Foreskin fibroblast (primary cell): ENCODE measurements at places on chromosomes 6 and 20.
A peak's percentile ranks its signal among the peaks of the same experiment; 100 is the strongest.

GRCh38 chr6:72824833-72825232 is 203.0 kb downstream of the KCNQ5 start:
- peak; percentile 15 for DNase-seq

- DNase-seq = peak; percentile 15
These were observed 474 bp downstream of the TSBP1 start for GRCh38 chr6:32371229-32371628.

- DNase-seq = no peak
These were observed 2.7 kb downstream of the KCNK16 start for GRCh38 chr6:39319621-39320362.

DNA sequence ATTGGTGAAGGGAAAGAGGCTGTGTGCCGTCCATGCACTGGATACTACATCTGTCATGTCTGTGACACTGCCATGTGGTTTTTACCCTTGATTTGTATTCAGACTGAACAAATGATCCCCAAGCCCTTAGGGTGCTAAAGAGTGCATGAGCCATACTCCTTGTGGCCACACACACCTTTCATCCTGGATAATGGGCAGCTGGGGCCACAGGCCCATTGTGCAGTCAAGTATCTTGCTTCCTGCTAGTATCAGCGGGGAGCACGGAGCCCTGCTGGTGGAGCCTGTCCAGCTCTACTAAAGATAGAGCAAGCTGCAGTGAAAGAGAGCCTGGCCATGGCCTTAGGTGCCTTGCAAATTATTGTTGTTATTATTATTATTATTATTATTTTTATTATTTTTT is 75.1 kb downstream of the SLX4IP start:
- DNase-seq = no peak

GRCh38 chr6:20644667-20645370 is 110.6 kb downstream of the CDKAL1 start:
- peak; percentile 49 for DNase-seq

- no peak for DNase-seq
These were observed 46.6 kb downstream of the MOXD1 start for GRCh38 chr6:132354517-132355167.

GRCh38 chr6:6152060-6152459 is 145.3 kb upstream of the NRN1 start:
- DNase-seq = no peak

DNA sequence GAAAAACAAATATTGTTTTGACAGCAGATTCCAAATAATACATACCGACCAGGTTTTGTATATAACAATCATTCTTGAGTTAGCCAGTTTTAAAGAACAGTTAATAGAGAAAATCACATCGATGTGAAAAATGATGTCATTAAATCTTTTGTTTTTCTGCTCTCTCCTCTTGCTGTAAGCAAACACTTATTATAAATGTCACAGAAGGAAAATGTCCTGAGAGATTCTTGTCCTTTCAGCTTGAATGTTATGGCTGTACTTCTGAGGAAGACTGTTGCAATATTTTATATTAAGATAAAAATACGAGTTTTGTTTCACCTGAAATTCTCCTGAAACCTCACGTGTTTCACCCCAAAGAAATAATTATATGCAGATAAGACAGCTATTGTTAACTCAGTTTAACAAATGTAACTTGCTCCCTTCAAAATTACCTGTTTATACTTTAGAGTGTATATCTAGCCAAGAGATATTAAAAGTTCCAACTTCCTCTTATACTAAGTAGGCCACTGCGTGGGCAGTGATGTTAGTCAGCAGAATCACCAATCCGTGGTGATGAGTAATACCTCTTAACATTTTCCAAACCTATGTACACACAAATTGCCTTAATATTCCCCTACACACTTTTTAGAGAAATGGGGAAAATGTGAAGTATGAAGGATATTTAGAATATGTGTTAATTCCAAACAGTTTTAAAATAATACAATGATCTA is 1111.4 kb upstream of the CITED2 start:
- DNase-seq = peak; percentile 92

DNA sequence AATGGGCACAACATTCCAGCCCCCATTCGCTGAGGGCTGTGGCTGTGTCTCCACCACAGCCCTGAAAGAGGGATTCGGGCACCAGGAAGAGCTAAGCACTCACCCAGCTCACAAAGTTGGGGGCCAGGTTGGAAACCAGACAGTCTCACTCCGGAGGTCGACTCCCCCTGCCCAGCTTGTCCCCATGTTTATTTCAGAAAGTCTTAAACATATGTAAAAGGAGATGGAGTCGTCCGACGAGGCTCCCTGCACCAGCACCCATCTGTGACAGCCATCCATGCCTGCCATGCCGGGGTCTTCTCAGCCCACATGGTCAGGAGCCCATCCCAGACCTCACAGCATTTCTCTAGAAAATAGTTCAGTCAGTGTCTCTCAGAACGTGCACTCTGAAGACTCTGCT is 63.6 kb upstream of the STX16 start:
- no peak for DNase-seq

DNA sequence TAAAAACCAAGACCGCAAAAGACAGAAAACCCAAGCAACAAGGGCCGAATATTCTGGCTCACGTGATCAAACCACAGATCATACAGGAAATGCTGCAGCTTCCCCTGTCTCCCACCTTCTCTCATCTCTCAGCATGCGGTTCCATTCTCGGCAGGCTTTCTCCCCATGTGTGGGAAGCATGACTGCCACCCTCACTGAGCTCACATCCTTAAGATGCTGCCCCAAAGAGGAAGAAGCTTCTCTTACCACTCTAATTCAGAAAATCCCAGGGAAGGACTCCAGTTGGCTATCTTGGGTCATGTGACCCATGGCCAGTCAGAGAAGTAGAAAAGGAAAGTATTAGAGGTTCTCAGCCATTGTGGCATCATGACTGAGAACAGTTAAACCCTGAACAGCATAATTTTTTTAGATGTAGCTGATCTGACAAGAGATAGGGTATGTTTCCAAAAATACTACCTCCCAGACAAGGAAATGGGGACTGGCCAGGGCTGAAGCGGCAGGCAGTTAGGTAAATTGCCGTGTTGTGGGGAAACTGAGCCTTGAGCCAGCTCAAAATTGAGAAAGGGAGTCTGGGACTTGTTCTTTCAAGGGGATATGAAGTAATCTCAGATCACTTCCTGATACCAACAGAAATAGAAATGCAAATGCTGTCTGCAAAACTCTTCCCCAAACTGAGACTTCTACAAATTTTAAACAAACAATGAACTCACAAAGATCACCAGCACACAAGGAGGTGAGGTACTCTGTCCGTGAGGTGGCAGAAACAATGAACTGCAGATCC is 37.1 kb upstream of the GRM4 start:
- DNase-seq = no peak

- DNase-seq = peak; percentile 65
These were observed 13.6 kb downstream of the IP6K3 start for GRCh38 chr6:33732817-33733708.

DNA sequence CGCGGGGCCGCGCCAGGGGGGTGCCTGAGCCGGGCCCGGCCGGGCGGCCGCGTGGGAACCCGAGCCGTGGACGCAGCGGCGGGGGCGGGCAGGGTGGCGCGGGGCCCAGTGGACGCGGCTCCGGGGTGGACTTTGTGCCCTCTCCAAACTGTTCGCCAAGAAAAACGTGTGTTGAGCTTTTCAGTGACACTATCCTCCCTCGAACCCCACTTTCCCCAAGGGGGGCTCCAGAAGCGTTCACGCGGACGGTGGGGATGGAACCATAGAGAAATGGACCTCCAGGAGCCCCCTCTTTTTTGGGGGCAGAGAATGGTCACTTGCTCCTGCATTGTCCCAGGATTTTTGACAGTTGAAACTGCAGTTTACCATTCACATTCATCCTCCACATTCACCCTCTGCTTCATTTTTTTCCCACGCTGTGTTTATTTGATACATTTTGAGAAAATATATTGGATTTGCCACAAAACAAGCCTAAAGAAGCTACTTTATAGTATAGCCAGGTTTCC is 2.9 kb upstream of the HIVEP1 start:
- peak; percentile 15 for DNase-seq

DNA sequence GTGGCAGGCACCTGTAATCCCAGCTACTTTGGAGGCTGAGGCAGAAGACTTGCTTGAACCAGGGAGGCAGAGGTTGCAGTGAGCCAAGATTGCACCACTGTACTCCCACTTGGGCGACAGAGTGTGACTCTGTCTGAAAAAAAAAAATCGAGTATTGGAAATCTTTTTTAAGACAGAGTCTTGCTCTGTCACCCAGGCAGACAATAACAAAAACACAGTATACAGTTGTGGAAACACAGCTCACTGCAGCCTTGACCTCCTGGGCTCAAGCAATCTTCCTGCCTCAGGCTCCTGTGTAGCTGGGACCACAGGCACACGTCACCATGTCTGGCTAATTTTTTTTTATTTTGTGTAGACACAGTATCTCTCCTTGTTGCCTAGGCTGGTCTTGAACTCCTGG is 15.0 kb downstream of the NANP start:
- no peak for DNase-seq

DNA sequence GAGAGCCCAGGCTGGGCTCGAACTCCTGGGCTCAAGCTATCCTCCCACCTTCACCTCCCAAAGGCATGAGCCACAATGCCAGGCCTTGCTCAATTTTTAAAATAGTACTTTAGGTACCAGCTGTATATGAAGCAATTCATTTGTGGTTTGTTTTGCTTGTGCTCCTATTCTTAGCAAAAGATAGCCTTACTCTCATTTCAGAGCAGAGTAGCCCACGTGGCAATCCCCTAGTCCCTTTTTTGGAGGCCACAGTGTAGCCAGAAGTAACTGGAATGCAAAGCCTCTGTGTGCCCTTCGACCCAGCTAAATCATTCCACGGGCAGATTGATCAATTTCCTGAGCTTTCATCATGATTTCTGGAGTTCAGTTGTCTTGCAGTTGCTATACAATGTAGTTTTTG is 372.2 kb downstream of the NRN1 start:
- DNase-seq = no peak

- no peak for DNase-seq
These were observed 335.4 kb upstream of the SPTLC3 start for GRCh38 chr20:12673352-12673751.

DNA sequence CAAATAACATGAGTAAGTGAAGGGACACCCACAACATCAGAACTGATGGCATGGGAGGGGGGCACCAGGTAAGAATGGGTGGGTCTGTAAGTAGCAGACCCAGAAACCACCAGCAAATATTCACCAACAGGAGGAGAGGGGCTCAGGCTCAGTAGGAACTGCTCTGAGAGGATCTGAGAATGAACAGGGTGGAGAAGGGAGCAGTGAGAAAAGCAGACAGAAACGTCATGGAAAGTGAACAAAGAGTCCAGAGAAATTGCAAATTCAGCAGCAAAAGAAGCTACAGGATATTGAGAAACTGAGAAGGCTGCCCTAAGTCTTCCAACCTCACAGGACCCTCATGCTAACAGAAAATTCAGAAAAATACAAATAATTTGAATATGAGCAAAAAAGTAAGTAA is 121.3 kb downstream of the KIF16B start:
- DNase-seq = no peak

- no peak for DNase-seq
These were observed 854.2 kb downstream of the PHF3 start for GRCh38 chr6:64489763-64490162.

GRCh38 chr20:6959900-6960312 is 192.4 kb downstream of the BMP2 start:
- peak; percentile 3 for DNase-seq

GRCh38 chr20:15740046-15740775 is 833.0 kb downstream of the KIF16B start:
- DNase-seq = no peak

GRCh38 chr6:79062708-79063107 is 15.3 kb downstream of the PHIP start:
- DNase-seq = no peak

GRCh38 chr6:121959501-121959900 is 440.0 kb upstream of the HSF2 start:
- no peak for DNase-seq

DNA sequence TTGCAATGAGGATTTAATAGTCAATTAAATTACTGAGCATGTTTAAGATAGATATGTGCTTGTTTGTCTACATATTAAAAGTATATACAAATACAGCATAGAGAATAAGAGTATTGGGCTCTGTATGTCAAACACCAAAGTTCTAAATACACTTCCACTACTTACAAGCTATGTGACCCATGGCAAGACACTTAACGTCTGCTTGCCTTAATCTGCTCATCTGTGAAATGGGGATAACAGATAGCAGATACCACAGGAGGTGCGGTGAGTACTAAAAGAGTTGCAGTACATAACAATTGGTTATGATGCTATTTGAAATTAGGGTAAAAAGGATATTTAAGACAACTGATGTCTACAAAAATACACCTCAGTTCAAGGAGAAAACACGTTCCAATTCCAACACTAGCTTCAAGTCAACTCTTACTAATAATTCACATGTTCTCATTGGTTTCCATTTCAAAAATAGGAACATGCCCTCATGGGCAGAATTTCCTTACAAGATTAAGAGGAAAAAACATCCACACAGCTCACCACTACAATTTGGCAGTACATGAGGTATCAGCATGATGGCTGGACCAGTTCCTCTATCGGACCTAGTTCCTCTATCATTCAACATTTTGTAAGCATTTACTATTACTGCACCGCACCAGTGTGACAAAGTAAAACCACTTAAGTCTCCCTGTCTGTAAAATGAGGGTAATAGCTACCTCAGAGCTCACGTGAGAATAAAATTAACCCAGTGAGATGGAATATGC is 101.1 kb downstream of the SMLR1 start:
- DNase-seq = no peak

DNA sequence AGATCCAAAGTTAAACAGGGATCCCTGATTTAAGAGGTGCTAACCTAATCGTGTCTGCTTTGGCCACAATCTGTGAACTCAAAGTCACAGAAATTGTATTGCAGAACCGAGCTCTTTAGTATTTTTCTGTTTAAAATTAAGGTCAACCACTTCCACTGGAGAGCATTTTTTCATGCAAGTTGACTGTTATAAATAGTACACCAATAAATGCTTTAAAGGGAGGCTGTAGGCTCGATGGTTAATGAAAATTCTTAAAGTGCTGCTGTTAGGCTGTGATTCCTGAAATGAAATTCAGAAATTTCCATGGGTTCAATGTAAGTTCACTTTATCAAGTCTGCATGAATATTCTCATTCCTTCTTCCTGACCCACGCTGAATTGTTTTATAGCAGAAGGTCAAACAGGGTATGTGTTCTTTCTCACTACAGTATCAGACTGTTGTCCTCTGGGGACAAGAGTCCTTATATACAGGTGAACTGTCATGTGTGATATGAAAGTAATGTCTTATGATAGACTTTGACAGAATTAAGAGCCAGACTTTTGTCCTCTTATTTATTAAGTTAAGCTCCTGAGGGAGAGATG is 92.5 kb upstream of the HDGFL1 start:
- no peak for DNase-seq

GRCh38 chr6:26536571-26537159 is 1.5 kb upstream of the HMGN4 start:
- peak; percentile 72 for DNase-seq

- DNase-seq = no peak
These were observed 103.9 kb upstream of the AFDN start for GRCh38 chr6:167722634-167723309.

DNA sequence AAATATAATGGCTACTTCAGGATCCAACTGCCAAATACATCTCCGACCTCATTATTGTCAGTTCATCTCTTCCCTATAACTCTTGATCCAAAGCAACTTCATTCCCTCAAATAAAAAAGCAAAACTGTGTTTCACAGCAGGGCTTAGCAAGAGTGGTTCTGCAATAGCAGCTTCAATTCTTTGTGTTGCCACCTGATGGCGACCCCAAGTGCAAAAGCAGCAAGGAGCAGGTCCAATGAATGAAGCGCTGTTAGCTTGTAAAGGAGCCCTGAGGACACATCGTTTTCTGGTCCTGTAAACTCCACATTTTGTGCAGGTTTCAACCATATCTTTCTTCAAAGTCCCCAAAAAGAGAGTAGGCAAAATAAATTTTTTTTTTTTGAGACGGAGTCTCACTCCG is 19.6 kb downstream of the RTN4IP1 start:
- no peak for DNase-seq
